ENCODE measurements at places on chromosomes 13 and 19.

DNA sequence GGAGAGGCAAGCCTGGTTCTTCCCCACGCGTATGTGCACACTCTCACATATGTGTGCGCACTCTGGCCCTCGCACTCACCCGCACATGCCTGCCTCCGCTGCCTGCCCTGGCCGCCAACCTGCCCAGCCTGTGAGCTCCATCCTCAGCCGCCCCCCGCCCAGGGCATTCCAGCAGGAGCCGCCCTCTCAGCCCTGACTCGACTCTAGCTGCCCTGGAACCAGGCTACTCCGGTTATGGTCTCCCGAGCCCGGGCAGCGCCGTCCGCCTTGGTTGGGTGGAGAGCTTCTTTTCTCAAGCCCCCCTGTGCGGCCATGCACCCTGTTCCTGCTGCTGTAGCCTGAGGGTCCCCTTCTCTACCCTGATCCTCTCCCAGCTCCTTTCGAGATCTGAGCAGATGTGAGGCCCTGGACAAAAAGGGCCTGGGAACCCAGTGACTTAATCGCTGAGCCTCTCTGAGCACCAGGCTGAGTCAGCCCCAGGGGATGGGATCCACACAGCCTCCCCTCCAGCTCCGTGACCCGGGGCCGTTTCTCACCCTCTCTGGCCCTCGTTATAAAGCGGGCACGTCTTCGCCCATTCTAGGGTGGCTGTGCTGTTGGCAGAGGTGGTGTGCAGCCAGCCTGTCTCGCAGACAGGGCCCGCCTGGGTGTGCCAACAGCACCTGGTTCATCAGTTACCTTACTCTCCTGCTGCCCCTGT, 191.5 kb downstream of the TEX29 start:
- H3K36me3 ChIP-seq = no peaks in the 10 kb centered on the region
- no peak overlapping the region for H3K27ac ChIP-seq
- H3K4me1 ChIP-seq = no peaks in the 10 kb centered on the region
- DNase-seq = no peak
- no peaks in the 10 kb centered on the region for H3K27me3 ChIP-seq
- no peak overlapping the region for H3K4me3 ChIP-seq

DNA sequence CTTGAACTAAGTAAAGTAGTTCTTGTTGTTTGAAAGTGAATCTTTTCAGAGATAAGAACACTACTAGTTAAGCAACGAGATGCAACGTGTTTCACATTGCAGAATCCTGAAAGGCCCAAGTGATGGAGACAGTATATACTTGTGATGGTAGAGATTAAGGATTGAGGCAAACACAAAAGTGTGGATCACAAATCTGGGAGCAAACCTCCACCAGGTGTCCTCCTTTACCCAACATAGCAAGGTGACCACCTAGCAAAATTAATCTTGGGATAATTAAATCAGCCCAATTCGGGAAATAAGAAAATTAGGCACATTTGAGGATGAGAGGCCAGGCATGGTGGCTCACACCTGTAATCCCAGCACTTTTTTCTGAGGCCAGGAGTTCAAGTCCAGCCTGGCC, 563.9 kb downstream of the DACH1 start:
- no peaks in the 10 kb centered on the region for H3K36me3 ChIP-seq
- H3K27ac ChIP-seq = no peak overlapping the region
- DNase-seq = no peak
- no peaks in the 10 kb centered on the region for H3K4me1 ChIP-seq
- no peaks in the 10 kb centered on the region for H3K27me3 ChIP-seq

- H3K4me1 ChIP-seq = peaks cover 36% of the 10 kb centered on the region
- peak; percentile 36 for DNase-seq
Observed at GRCh38 chr19:3129112-3129511, 6.7 kb upstream of the GNA15 start.

DNA sequence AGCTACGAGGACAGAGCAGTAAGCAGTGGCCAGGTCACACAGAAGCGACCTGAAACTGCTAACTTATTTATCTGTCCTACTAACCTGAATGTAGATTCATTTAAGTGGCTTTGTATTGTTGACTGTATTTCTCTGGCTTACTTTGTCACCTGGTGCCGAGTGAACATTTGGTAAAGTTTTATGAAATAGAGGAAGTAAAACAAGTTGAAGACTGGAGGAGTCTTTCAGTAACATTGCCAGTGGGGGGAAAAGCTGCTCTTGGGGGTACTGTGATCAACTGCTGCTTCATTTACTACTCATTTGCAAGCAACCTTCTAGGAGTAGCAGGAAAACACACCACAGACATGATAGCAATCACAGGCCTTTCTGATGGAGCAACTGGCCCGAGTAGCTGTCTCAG, 615.0 kb downstream of the FGF9 start:
- no peak overlapping the region for H3K4me3 ChIP-seq
- H3K4me1 ChIP-seq = no peaks in the 10 kb centered on the region
- H3K36me3 ChIP-seq = no peaks in the 10 kb centered on the region
- no peaks in the 10 kb centered on the region for H3K27me3 ChIP-seq

DNA sequence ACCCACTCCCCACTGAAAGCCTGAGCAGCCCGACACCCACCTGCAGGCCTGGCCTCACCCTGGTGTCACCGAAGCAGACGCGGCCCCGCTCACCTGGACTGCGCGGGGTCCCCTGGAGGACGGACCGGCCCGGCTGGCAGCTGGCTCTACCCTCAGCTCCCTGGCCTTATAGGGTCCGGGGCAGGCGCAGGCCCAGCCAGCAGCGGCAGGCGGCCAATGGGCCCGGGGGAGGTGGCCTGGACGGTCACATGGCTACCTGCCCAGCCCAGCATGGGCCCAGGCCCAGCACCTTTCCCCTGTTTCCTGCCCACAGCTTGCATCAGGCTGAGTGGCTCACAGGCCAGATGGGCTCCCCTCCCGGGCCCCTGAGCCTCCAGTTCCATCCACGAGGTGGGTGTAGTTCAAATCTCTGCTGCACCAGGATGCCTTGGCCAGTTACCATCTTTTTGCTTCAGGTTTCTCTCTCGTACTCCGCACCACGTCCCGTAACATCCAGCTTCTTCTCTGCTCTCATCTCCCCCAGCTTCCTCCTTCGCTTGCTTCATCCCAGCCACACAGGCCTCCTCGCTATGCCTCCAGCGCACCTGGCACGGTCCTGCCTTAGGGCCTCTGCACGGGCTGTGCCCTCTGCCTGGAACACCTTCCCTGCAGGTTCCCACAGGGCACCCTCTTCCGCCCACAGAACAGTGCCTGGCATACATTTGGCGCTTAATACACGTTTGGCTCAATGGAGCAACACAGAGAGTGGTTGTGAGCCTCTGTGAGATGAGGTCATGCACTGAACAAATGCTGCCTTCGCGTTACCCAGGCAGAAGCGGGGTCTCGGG, at the start of gene PLIN4:
Gene PLIN4 (minus strand): TSS at position 142 of the 827 bp plus-strand sequence. CDS start 214 bp downstream, outside the sequence.
- no peak within 1 kb of the TSS for H3K27ac ChIP-seq
- DNase-seq = no peak
- no peaks in the 10 kb centered on the region for H3K36me3 ChIP-seq
- no peak within 1 kb of the TSS for H3K4me3 ChIP-seq
- H3K27me3 ChIP-seq = peaks cover 23% of the 10 kb centered on the region
- no peaks in the 10 kb centered on the region for H3K4me1 ChIP-seq

DNA sequence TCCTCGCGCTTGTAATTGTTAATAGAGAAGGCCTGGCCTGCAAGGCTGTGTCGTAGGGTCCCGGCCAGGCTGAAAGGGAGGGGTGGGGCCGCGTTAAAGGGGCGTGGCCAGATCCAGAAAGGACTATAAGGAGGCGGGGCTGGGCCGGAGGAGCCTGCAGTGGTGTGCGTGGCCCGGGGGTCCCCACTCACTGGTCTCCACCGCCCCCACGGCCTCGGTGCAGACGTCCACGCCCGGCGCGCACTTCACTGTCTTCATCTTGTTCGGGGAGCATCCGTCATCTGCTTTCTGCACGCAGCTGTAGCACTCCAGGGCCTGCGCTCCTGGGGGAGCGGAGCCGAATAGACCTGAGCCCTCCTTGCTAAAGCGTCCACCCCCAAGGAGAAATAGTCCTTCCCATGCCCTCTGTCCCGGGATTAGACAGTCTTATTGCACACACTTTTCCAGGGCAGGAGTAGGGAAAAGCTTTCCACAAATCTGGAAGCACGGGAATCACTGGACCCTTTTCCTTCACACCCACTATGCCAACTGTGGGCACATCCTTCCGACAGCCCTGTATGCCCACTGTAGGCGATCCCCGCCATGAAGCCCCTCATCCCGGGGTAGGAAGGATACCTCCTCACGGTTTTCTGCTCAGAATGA, 1.2 kb downstream of the LYPD3 start:
- peaks cover 49% of the 10 kb centered on the region for H3K4me1 ChIP-seq
- peak overlapping the region; percentile 79 for H3K4me3 ChIP-seq
- peaks cover 19% of the 10 kb centered on the region for H3K27me3 ChIP-seq
- H3K27ac ChIP-seq = peak overlapping the region; percentile 98
- DNase-seq = no peak

GRCh38 chr19:38375098-38375493, 725 bp downstream of the PSMD8 start:
- peaks cover 25% of the 10 kb centered on the region for H3K36me3 ChIP-seq
- H3K27me3 ChIP-seq = peaks cover 20% of the 10 kb centered on the region
- H3K4me3 ChIP-seq = peak overlapping the region; percentile 99
- H3K4me1 ChIP-seq = peaks cover 27% of the 10 kb centered on the region
- DNase-seq = no peak
- peak overlapping the region; percentile 96 for H3K27ac ChIP-seq

DNA sequence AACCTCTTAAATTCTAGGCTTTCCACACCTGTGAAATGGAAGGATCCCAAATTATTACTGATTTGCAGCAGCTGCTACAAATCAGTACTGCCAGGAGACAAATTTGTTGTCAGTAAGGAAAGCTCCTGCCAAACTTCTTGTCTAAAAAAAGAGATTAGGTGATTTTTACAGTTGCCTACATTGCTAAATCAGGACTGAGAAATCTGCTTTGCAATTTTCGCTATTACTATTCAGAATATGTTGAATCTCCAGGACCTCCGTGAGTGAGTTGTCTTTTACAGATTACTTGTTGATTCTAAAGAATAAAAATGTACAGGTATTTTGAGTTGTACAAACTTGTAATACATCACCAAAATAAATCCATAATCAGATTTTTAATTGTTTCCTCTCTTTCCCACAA, 1815.9 kb downstream of the PCDH9 start:
- H3K36me3 ChIP-seq = no peaks in the 10 kb centered on the region
- no peak overlapping the region for H3K27ac ChIP-seq
- H3K4me3 ChIP-seq = no peak overlapping the region

DNA sequence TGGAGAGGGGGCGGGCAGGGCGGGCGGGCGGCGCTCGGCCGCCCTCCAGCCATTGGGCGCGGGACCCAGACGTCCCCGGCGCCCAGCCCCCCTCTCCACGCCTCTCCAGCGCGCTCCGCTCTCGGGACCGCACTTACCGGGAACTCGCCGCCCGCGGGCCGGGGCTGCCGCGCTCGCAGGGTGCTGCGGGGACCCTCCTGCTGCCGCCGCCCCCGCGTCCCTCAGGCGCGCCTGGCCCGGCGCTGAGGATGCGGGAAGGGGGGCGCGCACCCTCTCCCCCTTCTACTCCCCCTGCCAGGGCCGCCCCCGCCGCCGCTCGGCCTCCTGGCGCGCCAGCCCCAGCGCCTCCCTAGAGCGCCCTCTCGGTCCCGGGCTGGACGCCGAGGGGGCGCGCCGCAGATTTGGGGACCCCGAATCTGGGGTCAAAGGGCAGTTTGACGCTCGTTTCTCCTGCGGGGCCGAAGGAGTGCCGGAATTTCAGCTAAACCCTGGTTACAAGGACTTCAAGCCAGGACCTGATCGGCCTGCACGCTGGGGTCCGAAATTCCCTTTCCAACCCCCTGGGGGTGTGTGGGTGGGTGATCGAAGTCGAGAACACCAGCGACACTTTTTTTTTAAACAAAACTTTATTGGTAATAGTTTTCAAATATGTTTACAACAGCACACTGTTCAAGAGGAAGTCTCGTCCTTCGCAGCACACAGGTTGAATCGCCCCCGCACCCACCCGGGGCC, 696 bp upstream of the SAMD1 start:
- H3K27me3 ChIP-seq = no peaks in the 10 kb centered on the region
- H3K4me3 ChIP-seq = peak overlapping the region; percentile 100
- peaks cover 38% of the 10 kb centered on the region for H3K36me3 ChIP-seq
- peaks cover 29% of the 10 kb centered on the region for H3K4me1 ChIP-seq
- H3K27ac ChIP-seq = peak overlapping the region; percentile 99
- DNase-seq = peak; percentile 86

GRCh38 chr13:59447031-59447430, 716.7 kb downstream of the DIAPH3 start:
- H3K4me1 ChIP-seq = no peaks in the 10 kb centered on the region
- H3K27me3 ChIP-seq = peaks cover 3% of the 10 kb centered on the region
- no peak for DNase-seq
- H3K36me3 ChIP-seq = no peaks in the 10 kb centered on the region

- H3K27me3 ChIP-seq = no peaks in the 10 kb centered on the region
- no peak for DNase-seq
- H3K36me3 ChIP-seq = peaks cover 3% of the 10 kb centered on the region
- peaks cover 4% of the 10 kb centered on the region for H3K4me1 ChIP-seq
- no peak overlapping the region for H3K27ac ChIP-seq
- no peak overlapping the region for H3K4me3 ChIP-seq
Observed at GRCh38 chr19:37938353-37938752, 31.3 kb downstream of the SIPA1L3 start.

DNA sequence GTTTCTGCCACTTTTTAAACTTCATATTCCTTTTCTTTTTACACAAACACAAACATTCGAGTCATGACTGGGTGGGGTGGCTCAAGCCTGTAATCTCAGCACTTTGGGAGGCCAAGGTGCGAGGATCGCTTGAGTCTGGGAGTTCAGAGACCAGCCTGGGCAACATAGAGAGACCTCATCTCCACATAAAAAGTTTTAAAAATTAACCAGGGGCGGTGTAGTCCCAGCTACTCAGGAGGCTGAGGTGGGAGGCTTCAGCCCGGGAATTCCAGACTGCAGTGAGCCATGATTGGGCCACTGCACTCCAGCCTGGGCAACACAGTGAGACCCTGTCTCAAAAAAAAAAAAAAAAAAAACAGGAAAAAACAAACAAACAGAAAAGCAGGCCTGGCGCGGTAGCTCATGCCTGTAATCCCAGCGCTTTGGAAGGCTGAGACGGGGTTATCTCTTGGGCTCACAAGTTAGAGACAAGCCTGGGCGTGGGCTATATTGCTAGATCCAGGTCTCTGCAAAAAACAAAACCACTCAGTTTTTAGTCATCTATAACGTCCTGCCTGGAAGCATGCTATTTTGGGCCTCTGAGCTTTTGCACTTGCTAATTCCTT, 583 bp upstream of the BAX start:
- peaks cover 43% of the 10 kb centered on the region for H3K4me1 ChIP-seq
- H3K27me3 ChIP-seq = peaks cover 8% of the 10 kb centered on the region
- peak overlapping the region; percentile 79 for H3K4me3 ChIP-seq
- peak overlapping the region; percentile 90 for H3K27ac ChIP-seq

GRCh38 chr13:111469450-111469849, 149.0 kb downstream of the TEX29 start:
- no peak overlapping the region for H3K4me3 ChIP-seq
- no peak for DNase-seq
- no peak overlapping the region for H3K27ac ChIP-seq
- H3K36me3 ChIP-seq = no peaks in the 10 kb centered on the region
- H3K27me3 ChIP-seq = peaks cover 5% of the 10 kb centered on the region
- no peaks in the 10 kb centered on the region for H3K4me1 ChIP-seq

- peaks cover 3% of the 10 kb centered on the region for H3K27me3 ChIP-seq
- no peak overlapping the region for H3K27ac ChIP-seq
Observed at GRCh38 chr13:21871919-21872318, 201.0 kb downstream of the FGF9 start.

Data from activated naive CD4-positive, alpha-beta T cell treated with anti-CD3 and anti-CD28 coated beads, Interleukin-2, amount 10 ng/mL, durations not matched to agents 7 days and 5 days (primary cell).